Foreskin melanocyte (primary cell): ENCODE measurements at places on chromosomes 1 and 21.

GRCh38 chr1:92755541-92756461, 29.1 kb downstream of the EVI5 start:
- DNase-seq = no peak

DNA sequence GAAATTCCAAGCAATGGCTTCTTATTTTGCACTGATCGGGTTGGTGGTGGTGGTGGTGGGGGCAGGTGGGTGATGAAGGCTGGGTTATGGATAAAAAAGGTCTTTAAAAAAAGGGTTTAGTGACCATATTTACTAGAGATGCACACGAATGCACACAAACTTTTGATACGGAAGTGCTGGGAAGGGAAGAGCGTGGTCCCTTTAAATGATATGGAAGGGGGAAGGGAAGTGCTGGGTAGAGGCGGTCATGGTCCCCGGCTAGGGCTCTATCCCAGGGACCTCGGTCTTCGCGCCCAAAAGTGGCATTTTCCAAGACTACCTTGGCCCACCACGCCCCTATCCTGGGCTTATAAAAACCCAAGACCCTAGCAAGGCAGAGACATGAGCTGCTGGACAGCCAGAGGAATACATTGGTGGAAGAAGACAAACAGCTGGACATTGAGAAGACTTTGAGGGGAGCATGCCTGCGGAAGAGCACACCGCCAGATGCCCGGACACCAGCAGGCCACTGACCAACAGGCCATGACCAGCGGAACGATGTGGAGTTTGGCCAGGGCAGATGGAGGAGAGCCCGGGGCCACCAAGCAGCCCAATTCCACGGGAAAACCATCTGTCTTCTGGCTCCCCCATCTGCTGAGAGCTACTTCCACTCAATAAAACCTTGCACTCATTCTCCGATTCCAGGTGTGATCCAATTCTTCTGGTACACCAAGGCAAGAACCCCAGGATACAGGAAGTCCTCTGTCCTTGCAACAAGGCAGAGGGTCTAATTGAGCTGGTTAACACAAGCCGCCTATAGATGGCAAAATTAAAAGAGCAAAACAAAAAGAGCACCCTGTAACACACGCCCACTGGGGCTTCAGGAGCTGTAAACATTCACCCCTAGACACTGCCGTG, 1720.2 kb downstream of the MRPL39 start:
- no peak for DNase-seq

- DNase-seq = no peak
Measured at GRCh38 chr1:231393668-231394067, 28.4 kb downstream of the EGLN1 start.

DNA sequence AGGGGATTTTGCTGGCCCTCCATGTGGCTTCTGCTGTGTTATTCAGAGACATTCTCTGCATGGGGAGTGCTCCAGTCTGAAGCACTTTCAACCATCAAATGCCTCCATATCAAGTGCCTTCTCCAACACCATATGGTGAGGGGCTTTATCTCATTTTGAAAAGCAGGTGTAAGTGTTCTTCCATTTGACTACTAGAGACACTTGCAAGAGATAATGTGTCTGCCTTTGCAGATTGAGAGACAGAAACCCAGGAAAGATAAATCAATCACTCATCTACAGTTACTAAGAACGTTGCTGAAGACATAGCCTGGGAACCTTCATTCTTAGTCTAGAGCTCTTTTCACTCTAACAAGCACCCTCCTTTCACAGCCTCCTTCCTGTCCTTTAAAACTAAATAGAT, 29.5 kb upstream of the REG4 start:
- DNase-seq = no peak

DNA sequence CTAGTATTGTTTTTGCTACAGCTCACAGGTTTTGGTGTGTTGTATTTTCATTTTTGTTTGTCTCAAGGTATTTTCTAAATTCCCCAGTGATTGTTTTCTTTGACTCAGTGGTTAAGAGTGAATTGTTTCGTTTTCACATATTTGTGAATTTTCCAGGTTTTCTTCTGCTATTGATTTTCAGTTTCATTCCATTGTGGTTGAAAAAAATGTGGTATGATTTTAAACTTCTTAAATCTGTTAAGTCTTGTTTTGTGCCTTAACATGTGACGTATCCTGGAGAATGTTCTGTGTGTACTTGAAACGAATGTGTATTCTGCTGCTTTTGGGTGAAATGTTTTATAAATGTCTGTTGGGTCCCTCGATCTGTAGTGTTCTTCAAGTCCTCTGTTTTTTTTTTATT, 117.9 kb downstream of the KIF26B start:
- DNase-seq = no peak

GRCh38 chr1:9633493-9633892, 18.0 kb upstream of the PIK3CD start:
- DNase-seq = no peak
